ENCODE measurements at places on chromosomes 5 and 9.

DNA sequence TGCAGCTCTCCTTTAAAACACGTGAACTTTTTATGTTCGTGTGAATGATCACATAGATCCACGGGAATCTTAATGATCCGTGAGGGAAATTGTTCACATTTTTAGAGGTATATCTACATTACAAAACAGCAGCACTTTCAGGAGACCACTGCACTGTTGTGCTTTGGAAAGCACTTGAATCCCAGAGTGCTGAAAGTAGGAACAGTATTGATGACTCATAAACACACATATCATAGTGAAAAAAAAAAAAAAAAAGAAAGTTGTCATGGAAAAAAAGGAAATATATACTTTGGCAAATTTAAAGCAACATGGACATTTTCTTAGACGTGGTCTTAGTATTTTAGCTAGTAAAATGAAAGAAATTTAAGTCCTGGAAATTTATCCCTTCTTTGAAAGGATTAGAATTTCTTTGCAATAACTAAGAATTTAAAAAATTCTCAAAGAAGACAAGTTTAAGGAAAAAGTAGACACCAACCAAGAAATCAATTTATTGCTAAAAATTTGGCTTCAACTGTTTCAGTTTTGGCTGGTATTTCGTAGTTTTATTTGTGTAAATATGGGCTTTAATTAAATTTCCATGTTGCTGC, 55.4 kb downstream of the ADGRV1 start:
- no peak for DNase-seq

GRCh38 chr5:132099076-132099748, 25.6 kb downstream of the CSF2 start:
- no peak for DNase-seq

GRCh38 chr9:77974434-77974833, 57.2 kb downstream of the GNAQ start:
- DNase-seq: no peak

DNA sequence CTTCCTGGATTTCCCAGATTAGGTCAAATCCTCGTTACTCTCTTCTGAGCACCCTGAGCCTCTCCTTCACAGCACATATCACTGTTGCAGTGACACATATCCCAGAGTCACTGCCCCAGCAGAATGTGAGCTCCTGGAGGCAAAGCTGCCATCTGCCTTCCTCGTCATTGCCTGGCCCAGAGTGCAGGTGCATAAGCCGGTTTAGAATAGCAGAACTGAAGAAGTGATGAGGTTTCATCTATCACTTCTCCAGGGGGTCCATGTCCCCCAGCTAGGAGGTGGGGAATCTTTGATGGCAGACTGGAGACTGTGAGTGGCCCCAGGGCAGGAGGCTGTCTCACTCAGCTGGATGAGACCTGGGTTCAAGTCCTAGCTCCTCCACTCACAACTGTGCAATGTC, 25.8 kb downstream of the NIPAL4 start:
- peak; percentile 69 for DNase-seq

DNA sequence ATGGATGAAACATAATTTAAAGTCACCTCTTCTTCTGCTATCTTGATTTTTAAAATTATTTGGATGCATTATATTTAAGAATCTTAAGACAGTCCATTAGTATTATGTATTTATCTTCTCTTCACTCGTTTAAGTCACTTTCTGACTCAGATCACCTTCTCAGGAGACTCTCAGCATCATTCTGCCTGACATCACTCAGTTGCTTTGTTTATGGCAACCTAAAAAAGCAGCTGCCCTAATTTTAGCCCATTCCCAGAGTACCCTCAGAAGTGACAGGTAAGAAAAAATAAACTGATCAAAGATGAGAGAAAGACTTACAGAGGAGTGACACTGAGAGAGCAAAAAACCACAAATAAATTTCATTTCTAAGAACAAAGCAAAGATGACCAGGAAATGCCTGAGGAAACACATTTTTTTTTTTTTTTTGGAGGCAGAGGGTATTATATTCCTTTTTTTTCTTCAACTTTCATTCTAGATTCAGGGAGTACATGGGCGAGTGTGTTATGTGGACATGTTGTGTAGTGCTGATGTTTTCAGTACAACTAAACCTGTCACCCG, 140.5 kb downstream of the MUSK start:
- no peak for DNase-seq

- no peak for DNase-seq
These were observed 62.5 kb downstream of the PLCXD3 start for GRCh38 chr5:41447650-41448510.

DNA sequence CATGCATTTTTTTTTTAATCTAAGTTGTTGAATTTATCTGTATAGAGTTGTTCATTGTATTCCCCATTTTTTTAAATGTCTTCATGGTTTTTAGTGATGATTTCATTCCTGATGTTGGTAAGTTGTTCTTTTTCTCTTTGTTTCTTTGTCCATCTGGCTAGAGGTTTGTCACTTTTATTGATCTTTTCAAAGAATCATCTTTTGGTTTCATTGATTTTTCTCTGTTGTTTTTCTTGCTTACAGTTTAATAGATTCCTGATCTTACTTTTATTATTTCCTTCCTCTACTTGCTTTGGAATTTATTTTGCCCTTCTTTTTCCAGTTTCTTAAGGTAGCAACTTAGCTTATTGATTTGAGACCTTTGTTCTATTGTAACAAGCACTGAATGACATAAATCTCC, 114.2 kb downstream of the AOPEP start:
- DNase-seq: no peak

- no peak for DNase-seq
These were observed 30.4 kb downstream of the GADD45G start for GRCh38 chr9:89634995-89635742.

- DNase-seq: no peak
These were observed 46.6 kb downstream of the CD180 start for GRCh38 chr5:67149951-67150523.

DNA sequence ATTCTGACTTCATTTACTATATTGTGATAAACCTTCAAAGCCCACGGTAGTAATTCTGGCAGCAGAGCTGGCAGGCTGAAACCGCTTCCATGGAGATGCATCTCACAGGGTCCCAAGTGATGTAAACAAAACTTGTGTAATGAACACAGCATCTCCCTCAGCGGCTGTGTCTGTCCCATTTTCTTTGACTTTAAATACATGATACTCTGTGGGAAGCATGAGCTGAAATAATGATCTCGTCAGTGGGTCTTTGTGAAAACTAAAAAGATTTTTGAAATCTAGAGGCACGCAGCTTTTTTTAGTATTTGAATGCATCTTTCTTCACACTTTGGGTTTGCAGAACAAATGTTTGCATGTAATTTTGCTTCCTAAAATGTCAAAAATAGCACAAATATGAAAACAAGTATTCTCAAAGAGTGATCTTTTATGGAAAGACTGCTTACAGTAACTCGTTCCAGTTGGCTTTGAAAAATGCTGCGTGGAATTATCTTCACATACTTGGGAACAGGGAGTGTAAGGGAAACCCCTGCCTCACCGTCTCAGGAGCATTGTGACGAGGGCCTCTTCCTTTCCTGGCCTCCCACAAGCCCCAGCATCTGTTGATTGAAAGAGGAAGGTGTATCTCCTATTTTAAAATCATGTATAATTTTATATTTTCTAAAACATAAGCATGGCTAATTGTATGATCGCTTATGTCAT, 18.1 kb upstream of the LPCAT1 start:
- DNase-seq: no peak

- DNase-seq: no peak
These were observed 144.6 kb downstream of the SMARCA2 start for GRCh38 chr9:2159521-2160454.

DNA sequence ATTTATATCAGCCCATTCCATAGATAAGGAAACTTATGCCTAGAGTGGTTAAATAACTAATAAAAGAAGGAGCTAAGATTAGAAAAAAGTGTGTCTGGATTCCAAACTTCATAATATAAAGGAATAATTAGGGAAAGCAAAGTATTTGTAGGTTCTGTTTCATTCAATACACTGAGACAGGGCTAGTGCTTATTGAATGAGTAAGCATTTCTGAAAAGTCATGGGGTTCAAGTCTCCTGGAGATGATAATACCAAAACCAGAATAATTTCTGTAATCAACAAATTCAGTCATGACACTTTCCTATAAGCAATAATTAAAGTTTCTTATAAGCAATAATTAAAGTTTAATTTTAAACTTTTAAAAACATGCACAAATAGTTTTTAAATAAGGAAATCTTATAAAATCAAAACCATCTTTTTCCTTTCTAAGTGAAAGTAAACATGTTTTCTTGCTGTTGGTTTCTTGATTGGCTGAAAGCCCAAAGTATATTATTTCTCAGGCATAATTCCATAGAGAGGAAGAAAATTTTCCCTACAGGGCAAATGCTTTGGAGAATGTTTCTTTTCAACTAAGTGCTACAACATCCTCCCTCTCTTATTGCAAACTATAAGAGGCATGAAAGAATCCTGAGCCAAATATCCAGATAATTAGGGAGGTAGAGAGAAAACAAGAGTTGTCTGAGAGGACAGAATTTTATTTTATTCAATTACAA, 510.2 kb downstream of the PRELID2 start:
- DNase-seq: no peak

- no peak for DNase-seq
These were observed 38.9 kb upstream of the N4BP3 start for GRCh38 chr5:178074266-178074952.

GRCh38 chr9:82604947-82605656, 457.8 kb downstream of the RASEF start:
- no peak for DNase-seq

DNA sequence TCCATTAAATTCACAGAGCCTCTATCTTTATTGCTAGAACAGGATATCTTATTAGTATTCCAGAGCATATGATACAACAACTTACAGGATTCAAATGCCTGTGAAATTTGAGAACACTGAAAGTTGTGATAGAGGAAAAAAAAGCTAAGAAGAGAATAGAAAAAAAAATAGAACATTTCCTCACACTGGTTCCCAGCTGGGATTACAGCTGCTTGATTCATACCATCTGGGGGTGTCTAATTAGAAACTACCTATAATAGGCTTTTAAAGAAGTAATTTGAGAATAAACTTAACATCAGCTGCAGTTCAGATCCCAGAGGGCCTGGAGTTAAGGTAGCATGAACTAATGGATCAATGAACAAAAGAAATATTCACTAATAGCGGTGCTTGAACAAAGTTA, 922.0 kb downstream of the CDH12 start:
- no peak for DNase-seq

DNA sequence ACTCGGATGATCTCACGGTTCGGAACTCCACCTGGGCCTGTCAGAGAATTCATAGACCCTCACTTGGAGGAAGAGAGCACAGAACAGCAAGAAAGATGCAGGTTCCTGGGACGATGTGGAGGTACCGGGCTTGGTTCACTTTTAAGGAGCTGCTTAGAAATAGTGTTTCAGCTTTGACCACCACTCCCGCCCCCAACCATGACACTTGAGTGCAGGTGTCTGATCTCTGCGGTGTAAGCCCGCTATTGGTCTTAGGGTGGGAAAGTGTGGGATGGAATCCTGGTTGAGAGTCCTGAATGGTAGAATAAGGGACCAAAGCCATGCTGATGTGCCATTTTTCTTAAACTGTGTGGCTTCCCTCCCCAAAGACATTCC, 97.2 kb upstream of the LMX1B start:
- no peak for DNase-seq

- DNase-seq: no peak
These were observed 496.8 kb downstream of the MAT2B start for GRCh38 chr5:164002214-164002613.

DNA sequence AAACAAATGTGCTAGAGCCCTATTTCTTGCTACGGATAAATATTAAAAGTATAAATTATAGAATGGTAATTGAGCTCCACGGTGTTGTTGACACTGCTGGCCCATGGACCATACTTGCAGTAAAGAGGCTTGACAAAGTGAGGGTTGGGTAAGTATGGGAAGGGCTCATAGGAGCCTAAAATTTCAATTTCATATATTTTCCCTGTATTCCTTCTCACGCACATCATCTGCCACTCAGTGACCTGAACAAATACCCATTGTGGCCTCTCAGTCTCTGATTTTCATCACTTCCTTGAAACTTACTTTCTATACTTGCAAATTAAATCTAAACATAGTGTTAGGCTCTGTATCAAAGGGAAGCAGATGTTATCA, 116.5 kb downstream of the PIK3R1 start:
- DNase-seq: no peak

DNA sequence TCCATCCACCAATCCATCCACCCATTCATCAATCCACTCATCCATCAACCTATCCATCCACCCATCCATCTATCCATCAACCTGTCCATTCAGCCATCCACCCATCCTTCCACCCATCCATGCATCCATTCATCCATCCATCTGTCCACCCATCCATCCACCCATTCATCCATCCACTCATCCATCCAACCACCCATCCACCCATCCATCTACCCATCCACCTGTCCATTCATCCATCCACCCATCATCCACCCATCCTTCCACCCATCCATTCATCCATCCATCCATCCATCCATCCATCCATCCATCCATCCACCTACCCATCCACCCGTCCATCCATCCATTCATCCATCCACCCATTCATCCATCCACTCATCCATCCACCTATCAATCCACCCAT, 195.8 kb downstream of the NXNL2 start:
- no peak for DNase-seq

- no peak for DNase-seq
These were observed 243.3 kb downstream of the SEC61B start for GRCh38 chr9:99465231-99465907.

DNA sequence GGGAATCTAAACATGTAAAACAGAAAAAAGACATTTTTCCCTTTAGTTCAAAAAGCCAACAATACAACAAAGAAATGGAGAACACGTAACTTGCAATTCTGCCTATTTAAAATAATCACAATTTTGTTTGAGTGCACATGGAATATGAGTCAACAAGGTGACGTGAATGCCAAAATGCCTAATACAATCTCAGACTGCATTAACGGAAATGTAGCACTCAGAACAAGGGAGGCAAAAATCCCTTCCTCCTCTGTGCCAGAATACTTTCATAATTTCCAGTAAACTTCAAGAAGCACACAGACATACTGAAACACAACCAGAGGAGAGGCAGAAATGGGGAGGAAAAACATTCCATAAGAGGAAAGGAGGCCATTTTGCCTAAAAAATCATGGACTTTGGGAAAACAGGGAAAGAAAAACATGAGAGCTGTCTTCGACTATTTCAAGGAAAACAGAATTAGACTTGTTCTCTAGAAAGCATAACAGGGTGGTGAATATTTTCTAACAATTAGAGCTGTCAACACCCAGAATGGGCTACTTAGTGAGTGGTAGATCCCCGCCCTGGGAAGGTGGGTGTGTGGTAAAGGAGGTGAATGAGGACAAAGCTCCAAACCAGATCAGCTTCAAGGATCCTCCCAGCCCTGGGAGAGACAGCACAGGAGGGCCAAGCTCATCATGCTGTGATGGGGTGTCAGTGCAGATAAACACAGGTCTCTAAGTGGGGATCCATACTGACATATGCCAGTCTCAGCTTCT, 48.2 kb downstream of the ABCA1 start:
- DNase-seq: no peak

DNA sequence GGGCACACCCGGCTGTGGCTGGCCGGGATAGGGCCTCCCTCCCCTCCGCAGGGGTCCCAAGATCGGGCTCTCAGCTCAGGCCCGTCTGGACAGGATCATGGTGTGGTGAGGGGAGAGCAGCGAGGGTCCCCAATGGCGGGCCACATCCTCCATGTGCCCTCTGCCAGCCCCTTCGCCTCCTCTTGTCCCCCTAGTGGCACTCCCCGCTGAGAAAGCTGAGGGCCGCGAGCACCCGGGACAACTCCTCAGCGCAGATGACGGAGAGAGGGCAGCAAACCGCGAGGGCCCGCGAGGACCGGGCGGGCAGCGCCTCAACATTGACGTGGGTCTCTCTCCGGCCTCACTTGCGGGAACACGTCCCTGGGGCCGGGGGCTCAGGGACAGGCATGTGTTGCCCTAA, 24.6 kb downstream of the NKD2 start:
- no peak for DNase-seq

GRCh38 chr5:134447815-134448520, 36.3 kb upstream of the CDKN2AIPNL start:
- peak; percentile 42 for DNase-seq

Data from naive B cell (primary cell).